Stimulated activated CD8-positive, alpha-beta memory T cell treated with anti-CD3 and anti-CD28 coated beads, Interleukin-4, amount 100 ng/mL, for 1 hour (primary cell): ENCODE measurements at places on chromosomes 6 and 20.

GRCh38 chr20:32285082-32285620 is 7.7 kb downstream of the KIF3B start:
- no peak for DNase-seq

- no peak for DNase-seq
Measured at GRCh38 chr6:111899531-111899930, 26.3 kb upstream of the FYN start.

DNA sequence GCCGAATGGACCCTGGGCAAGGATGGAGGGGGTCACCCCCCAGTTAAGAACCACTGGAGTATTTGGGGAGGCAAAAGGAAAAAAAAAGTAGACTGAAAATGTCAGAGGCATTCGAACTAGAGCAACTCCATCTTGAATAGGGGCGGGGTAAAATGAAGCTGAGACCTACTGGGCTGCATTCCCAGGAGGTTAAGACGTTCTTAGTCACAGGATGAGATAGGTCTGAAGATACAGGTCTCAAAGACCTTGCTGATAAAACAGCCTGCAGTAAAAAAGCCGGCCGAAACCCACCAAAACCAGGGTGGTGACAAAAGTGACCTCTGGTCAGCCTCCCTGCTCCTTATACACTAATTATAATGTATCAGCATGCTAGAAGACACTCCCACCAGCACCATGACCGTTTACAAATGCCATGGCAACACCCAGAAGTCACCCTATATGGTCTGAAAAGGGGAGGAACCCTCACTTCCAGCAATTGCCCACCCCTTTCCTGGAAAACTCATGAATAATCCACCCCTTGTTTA is 70.4 kb upstream of the KCNG1 start:
- no peak for DNase-seq

DNA sequence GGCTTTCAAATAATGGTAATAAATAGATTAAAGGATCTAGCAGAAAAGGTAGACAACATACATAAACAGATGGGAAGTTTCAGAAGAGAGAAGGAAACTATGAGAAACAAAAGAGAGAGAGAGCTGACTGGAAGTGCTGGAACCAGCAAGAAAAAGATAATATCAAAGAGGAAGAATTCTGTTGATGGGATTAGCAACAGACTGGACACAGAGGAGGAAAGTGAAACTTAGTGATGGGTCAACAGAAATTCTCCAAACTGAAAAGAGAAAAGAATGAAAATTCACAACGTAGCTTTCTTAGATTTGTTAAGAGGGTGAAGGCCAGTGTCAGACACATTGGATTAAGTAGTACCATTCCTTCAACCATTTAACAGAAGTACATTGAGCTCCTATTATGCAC is 48.3 kb upstream of the SIRPA start:
- DNase-seq, result no peak

- DNase-seq, result no peak
Measured at GRCh38 chr6:11727998-11728961, 50.3 kb downstream of the ADTRP start.

GRCh38 chr6:41706876-41707564 is 28.4 kb downstream of the TFEB start:
- DNase-seq, result no peak

GRCh38 chr20:15227102-15227501 is 889.7 kb upstream of the FLRT3 start:
- DNase-seq, result no peak

DNA sequence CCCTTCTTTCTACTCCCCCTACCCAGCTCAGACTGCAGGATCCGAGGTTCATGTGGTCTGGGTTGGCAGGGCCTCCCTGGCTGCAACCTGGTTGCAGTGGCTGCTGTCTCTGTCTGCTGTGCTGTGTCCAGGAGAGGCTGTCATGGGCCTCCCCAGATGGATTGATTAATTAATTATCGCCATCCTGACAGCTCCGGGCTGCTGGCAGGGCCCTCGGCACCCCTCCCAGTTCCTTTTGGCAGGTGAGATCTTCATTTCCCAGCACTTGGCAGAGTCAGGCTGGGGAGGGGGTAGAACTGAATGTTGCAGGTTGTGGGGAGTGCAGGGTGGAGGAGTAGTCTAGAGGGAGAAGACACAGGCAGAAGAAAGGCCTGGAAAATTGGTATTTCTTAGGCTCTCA is 56.7 kb upstream of the ZFAND3 start:
- no peak for DNase-seq

DNA sequence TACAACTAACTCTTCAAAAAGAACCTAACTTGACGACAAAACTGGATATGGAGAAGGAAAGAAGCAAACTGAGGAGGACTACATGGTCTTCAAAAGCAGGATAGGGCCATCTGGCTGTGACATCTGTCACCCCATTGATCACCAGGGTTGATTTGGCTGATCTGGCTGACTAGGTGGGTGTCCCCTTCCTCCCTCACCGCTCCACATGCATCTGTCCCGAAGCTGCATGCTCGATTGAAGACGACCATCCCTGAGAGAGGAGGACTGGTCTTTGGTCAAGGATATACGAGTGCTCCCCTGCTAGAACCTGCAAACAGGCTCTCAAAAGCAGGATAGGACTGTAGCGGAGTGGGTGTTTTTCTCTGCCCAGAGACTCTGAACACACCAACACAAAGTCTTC is 21.7 kb downstream of the CPNE1 start:
- DNase-seq, result no peak

- no peak for DNase-seq
Measured at GRCh38 chr6:24882295-24882694, 53.5 kb downstream of the RIPOR2 start.

DNA sequence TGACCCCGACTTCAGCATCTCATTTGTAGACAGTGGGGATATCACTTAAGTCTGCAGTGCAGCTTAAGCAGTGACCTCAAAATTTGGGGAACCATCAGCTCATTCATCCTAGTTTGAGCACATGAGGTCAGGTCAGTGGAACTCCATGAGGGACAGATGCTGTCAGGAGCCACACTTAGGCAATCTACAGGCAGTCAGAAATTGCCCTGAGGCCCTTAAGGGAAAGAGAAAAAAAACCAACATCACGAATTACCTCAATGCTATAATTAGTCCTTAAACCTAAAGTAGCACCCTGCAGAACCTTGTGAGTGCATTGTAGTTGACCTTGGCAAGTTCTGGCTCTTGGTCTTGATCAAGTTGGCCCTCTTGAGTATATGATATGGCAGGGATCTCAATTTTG is 21.1 kb downstream of the TMEM74B start:
- no peak for DNase-seq

DNA sequence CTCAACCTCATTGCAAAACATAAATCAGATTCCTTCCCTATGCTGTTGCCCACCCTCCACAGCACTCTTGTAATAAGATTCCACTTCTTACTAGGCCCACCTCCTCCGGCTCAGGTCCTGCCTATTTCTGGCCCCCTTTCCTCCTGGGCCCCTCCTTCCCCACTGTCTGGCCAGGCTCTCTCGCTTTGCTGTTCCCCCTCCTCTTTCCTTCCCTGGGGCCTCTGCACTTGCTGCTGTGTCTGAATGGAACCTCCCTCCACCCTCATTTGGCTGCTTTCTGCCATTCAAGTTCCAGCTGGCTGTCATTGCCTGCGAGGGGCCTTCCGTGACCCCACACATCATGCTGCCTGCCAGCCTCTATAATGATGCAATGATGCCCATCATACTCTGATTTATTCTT is 38.9 kb downstream of the ARHGAP40 start:
- DNase-seq, result no peak

GRCh38 chr20:14955399-14955798 is 618.0 kb upstream of the FLRT3 start:
- no peak for DNase-seq

- DNase-seq, result no peak
Measured at GRCh38 chr6:87925373-87926060, 122.1 kb upstream of the SPACA1 start.

DNA sequence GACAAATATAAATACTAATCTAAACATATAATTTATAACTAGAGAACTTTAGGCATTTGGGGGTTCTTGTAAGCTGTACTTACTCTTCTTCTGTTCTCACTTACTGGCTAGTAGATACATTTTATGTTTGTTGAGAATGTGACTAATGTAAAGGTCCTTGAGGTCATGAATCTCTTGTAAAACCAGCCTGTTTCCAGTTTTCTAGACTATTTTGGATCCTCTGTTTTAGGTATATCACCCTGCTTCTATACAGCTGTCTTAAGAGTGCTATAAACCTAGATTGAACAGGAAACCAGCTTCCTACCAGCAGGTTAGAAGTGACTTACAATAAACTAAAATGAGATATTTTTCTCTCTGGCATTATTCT is 134.2 kb downstream of the PLCB4 start:
- no peak for DNase-seq

DNA sequence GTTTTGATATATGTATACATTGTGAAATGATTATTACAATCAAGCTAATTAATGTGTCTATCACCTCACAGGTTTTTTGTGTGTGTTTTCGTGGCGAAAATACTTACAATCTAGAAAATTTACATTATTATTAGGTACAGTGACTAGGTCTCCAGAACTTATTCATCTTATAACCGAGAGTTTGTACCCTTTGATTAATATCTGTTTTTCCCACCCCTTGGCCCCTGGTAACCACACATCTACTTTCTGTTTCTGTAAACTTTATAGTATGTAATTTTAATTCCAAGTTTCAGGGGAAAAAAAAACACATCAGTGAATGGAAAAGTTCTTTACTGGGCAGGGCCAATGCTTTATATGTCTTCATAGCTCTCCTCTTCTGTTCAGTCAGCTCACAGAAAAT is 131.4 kb downstream of the LMBRD1 start:
- no peak for DNase-seq

- no peak for DNase-seq
Measured at GRCh38 chr20:37839955-37840354, 63.0 kb upstream of the VSTM2L start.

GRCh38 chr20:21096321-21097043 is 9.7 kb downstream of the LINC00237 start:
- DNase-seq, result no peak

- DNase-seq, result no peak
Measured at GRCh38 chr6:158595223-158595622, 35.3 kb downstream of the TMEM181 start.

- DNase-seq, result no peak
Measured at GRCh38 chr6:53615633-53616449, 49.7 kb downstream of the KLHL31 start.

GRCh38 chr6:131773284-131773950 is 34.4 kb upstream of the ENPP1 start:
- no peak for DNase-seq

DNA sequence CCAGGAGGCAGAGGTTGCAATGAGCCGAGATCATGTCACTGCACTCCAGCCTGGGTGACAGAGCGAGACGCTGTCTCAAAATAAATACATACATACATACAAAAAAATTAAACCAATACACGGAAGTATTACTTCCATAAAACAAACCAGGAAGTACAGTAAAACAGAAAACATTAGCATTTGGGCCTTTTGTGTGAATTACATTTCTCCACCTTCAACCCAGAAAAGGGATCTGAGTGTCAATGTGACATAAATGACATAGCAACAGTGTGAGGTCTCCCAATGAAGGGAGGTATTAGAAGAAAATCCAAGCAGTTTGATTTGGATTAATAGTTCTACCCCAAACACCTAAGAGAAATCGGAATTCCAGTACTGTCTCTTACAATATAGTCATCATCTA is 10.1 kb downstream of the CSNK2A1 start:
- no peak for DNase-seq

GRCh38 chr6:22612236-22612635 is 42.9 kb downstream of the HDGFL1 start:
- DNase-seq, result no peak

DNA sequence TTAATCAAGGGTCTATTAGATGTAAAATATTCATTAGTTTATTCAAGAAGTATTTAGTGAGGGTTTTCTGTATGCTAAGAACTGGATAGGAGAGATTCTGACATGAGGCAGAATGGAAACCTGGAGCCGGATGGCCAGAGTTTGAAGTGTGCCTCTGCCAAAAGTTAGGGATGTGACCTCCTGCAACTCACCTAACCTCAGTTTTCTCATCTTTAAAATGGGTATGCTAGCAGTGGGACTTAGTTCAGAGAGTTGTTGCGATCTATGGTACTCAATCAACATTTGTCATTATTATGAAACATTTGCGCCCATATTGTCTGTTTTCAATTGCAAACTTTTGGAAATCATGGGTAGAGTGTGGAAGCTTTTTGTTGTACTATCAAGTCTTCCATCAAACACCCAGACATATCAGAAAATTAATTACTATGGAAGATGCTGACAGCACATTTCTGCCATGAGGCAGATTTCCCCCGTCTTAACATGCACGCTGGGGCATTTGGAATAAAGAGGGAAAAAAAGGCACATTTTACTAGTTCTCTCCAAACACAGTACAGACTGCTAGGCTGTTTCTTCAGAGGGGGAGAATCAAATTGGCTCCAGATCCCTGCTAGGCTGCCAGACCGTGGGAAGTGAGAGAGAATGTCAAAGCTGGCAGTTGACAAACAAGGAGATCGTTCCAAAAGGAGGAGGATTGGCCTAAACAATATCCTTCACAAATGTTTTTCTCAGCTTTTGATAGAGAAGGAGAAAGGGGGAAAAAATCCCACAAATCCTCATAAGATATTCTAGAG is 205.3 kb upstream of the TSHZ2 start:
- DNase-seq, result no peak

DNA sequence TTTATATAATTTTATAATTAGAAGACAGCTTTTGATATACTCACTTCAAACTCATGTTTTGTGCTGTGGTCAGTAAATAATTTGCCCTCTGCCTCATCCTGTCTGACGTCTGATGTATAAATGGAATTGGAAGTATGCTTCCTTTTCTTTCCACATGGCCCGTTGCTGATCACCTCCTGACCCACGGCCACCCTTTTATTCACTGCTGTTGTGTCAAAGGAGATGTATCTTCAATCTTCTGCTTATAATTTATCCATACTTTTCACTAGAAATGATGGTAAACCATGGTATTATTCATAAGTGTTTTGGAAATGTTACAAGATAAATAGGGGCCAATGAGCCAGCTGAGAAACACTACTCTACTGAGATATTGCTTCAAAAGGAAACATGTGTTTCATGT is 841.8 kb downstream of the PHF3 start:
- DNase-seq, result no peak

DNA sequence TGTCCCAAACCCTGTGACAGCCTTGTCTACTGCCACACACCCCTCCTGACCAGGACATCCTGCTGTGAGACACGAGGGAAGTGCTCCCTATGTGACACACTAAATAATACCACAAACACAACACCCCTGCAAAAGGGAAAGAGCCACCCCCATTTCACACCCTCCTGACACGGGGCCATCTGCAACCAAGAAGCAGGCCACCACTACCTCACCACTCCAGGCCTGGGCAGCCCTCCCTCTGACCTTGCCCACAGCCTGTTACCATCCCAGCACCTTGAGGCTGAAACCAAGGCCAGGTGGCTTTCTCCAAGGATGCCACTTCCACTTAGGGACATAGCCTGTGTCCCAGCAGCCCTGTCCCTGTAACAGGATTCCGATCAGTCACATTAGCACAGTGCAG is 68.2 kb downstream of the NINL start:
- no peak for DNase-seq

DNA sequence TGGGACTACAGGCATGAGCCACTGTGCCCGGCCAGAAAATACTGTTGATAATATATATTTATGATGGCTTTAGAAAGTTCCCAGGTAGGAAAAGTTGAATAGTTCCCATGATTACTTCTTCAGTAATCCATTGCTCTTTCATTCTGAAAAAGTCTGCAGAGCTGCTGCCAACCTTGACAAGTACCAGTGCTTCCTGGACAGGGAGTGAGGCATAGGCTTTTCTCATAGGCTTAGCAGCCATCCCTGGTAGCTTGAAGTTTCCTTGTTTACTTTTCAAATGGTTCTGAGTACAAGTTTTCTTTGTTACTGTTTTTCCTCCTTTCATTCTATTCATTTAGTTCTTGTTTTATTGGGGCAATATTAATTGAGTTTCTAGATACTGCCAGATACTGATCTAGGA is 7.8 kb downstream of the RWDD1 start:
- no peak for DNase-seq

- no peak for DNase-seq
Measured at GRCh38 chr6:26327450-26328264, 37.3 kb upstream of the BTN3A2 start.
